Forelimb muscle (tissue), 1 donor: ENCODE measurements at places on chromosomes 7 and 10.

- no peak for DNase-seq
These were observed 16.9 kb upstream of the TSPAN33 start for GRCh38 chr7:129127601-129128000.

DNA sequence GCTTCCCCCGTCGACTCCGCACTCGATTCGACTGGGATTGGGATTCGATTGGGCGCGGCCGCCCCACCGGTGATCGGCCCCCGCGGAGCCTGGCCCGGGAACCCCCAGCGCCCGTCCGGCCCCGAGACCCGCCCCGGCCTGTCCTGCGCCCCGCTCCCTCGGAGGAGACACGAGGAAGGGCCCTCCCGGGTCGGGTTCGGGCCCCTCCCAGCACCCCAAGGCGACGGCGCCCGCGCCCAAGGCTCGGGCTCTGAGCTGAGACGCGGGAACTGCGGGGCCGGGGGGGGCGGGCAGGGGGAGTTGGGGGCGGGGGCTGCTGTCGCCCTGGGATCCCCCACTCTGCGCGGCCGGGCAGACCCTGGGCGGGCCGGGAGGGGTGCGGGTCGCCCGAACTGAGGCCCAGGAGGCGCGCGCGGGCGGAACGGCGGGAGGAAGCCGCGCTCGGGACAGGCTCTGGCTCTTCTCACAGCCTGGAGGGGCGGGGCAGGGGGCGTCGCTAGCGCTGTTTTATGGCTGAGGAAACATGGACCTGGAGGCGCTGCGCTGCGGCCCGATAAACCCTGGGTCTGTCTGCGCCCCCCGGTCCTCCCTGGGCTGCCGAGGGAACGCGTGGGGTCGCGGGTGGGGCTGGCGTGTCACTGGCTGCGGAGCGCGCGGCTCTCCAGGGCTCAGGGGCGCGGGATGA is 1.7 kb upstream of the NKX6-2 start:
- no peak for DNase-seq

GRCh38 chr7:31065840-31066239 is 13.7 kb downstream of the ADCYAP1R1 start:
- no peak for DNase-seq

- no peak for DNase-seq
These were observed 51.7 kb downstream of the SVOPL start for GRCh38 chr7:138649506-138649905.

DNA sequence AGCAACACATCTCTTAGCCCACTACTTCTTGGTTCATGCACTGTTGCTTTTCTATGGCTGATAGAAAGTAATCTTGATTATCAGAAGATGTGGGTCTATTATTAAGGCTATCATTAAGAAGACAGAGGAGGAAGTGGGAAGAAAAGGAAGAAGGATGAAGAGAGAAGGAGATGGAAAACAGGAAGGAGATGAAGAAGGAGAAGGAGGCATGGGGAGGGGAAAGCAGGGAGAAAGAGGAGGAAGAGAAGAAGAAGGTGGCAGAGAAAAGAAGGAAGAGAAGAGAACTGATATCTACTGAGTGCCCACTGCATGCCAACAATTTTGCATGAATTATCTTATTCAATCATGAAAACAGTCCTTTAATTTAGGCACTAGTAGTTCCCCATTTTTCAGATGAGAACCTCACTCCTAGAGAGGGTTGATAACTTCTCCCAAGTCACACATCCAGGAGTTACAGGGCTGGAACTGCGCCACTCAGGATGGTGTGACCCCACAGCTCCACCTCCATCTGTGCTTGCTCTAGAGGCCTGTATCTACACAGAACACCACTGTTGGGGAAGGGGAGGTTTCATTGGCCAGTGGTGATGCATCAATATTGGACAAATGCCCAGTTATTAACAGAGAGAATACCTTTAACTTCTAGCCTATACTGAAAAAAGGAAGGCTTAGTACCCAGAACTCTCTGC is 147.4 kb downstream of the CXCL12 start:
- DNase-seq = no peak

DNA sequence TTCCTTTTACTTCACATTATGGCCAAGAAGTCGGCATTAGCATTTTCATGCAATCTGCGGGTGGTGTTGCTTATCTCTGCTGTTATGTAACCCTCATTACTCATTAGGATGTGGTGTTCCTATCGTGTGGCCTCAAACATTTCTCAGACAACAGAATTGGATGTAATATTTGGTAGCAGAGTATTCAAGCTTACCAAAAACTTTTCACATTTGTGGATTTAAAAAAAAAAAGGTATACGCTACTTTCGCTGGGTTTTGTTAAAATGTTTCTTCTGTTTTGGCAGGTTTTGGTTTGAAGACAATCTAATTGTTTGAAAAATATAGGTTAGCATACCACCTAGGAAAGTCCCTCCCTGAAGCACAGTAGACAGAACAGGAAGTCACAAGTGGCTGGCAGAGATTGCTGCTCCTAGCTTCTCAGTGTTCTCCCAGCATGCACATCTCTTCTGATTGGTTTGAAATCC is 128.8 kb downstream of the GATA3 start:
- DNase-seq = no peak

GRCh38 chr7:131284702-131285419 is 42.8 kb upstream of the MKLN1 start:
- DNase-seq = no peak
